ENCODE measurements at places on chromosomes 3 and 15.

GRCh38 chr3:37262816-37263393 lies 88.5 kb upstream of the LRRFIP2 start:
- DNase-seq: no peak

- DNase-seq: no peak
Observed at GRCh38 chr3:123344907-123345594, 103.8 kb downstream of the ADCY5 start.

DNA sequence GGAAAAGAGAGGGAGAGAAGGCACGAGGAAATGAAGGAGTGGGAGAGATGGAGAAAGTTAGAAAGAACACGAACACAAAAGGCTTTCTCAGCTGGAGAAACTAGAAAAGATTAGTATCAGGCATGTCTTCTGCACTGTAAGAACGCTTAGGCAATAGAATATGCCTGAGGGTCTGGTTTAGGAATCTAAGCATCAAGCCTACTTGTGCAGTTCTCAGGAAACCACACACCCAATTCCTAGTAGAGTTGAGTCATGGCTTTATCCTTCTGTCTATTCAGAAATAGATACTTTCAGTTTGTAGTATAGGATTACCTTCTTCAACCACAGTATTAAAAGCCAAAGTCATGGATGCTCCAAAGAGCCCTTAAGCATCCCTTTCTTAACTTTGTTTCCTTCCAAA lies 969.4 kb downstream of the NTRK3 start:
- DNase-seq: no peak

- DNase-seq: no peak
Observed at GRCh38 chr15:39616731-39617455, 36.0 kb downstream of the THBS1 start.

DNA sequence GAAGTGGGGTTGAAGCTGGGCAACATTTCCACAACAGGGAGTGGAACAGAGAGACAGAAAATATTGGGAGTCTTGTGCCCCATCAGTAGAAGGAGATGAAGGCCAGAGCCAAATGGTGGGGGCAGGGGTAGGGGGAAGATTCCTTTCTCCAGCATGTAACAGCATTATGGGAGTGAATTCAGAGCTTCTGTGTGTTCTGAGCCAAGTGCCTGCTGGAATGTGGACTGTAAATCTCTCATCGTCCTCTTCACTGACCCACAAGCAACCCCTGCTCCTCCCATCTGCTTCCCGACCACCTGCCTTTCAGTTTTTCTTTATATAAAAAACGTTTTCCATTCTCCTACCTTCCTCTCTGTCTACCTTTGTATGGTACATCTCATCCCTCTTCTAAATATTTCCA lies 344.2 kb upstream of the TPRG1 start:
- DNase-seq: no peak

GRCh38 chr15:41489641-41490040 lies 4.0 kb upstream of the ITPKA start:
- no peak for DNase-seq

DNA sequence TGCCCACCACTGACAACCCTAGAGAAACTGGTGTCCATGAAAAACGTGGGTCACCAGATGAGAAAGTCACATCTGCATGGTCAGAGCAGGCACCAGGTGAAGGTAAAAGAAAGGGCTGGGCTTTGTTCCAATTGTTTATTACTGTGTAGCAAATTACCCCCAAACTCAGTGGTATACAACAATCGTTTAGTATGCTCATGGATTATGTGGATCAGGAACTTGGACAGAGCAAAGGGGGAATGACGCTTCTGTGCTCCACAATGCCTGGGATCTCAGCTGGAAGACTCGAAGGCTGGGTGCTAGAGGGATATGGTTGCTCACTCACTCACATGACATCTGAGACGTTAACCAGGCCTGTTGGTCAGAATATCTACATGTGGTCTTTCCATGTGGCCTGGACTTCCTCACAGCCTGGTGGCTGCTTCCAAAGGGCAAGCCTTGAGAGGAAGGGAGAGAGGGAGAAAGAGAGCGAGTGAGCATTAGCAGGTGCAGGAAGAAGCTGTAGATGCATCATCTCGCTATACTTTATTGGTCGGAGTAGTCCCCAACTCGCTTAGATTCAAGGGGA lies 44.9 kb downstream of the LPP start:
- DNase-seq: no peak

- peak; percentile 64 for DNase-seq
Observed at GRCh38 chr3:52123106-52123725, 31.0 kb downstream of the POC1A start.

DNA sequence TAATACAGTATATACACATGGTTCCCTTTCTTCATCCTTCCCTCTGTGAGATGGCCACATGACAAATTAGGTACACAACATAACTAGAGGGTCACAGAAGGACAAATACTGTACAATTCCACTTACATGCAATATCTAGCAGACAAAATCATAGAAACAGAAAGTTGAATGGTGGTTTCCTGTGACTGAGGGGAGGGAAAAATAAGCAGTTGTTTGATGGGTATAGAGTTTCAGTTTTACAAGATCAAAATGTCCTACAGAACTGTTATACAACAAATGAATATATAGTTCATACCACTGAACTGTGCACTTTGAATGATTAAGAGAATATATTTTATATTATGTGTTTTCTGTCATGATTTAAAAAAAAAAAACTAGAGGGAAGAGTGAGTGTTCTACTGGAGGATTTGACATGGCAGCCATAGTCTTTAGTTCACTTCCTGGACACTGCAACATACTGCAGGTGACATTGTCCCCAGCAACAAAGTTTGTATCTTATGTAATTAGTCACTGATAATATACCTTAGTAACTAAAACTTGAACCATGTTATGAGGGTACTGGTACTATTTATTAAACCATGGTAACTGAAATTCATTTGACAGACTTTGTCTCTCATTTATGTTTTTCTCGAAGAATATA lies 37.2 kb downstream of the CCDC54 start:
- no peak for DNase-seq

GRCh38 chr3:71488882-71489281 lies 94.6 kb downstream of the FOXP1 start:
- DNase-seq: no peak

GRCh38 chr3:50125541-50126286 lies 29.4 kb upstream of the SEMA3F start:
- no peak for DNase-seq

DNA sequence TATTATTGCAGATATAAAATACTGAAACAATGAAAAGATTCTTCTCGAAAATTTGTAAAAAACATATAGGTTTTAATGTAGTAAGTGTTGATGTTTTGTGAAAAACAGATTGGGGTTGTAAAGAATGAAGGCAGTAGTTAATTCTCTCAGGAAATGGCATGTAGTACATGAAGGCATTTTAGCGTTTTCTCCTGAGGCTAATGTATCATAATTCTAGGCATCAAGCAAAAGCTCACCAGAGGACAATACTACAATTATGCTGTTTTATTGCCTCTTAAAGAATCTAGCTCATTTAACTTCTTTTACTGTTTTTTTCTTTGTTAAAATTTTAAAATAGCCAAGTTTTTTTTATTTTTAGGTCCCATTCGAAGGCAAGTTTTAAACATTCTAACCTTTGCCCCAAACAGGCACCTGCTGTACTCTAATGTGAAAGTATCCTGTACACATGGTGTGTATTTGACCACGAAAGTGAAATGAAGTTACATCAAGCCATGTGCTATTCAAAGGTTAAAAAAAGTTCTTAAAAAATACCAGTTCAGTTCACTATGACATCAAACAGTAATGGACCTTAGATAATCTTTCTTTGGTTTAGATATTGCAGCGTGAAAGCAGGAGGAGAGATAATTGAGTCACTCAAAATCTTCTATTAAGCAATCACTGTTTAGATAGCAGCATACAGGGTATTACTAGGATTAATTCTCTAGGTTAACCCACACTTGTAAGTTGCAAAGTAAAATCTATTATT lies 163.6 kb downstream of the ECT2 start:
- no peak for DNase-seq

GRCh38 chr3:47440131-47440530 lies 35.6 kb downstream of the SCAP start:
- no peak for DNase-seq

DNA sequence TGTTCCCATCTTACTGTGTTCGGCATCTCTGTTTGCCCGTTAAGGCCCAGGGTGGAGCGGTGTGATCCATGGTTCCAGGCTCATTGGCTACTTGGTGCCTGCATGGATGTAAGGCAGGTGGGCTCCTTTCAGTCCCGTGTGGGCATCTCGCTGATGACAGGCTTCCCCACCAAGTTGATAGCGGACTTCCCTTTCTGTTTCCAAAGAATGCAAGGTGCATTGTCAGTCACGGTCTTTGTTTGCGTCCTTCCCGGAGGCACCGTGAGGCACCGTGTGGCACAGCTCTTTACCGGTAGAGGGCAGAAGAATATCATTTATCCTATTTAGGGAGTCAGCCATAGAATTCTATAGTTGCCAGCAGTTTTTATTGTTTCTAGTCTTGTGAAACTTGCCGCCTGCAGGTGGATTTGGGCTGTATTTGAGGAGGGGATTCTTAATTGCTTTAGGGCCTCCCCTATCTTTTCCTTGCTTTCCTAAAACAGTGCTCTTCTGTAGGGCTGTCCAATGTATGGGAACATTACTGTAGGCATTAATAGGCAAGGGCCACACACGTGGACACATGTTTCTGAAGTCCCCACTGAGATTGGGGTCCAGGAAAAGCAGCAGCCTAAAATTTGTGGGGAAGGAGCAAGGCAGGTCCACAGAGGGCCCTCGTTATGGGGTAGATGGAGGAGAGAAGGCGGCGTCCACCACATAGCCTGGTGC lies 244.1 kb downstream of the SLCO3A1 start:
- peak; percentile 12 for DNase-seq

GRCh38 chr3:132563420-132564069 lies 33.5 kb upstream of the ACKR4 start:
- DNase-seq: no peak

GRCh38 chr3:140499114-140499757 lies 178.6 kb upstream of the TRIM42 start:
- DNase-seq: no peak

- no peak for DNase-seq
Observed at GRCh38 chr3:30628901-30629590, 22.6 kb downstream of the TGFBR2 start.

DNA sequence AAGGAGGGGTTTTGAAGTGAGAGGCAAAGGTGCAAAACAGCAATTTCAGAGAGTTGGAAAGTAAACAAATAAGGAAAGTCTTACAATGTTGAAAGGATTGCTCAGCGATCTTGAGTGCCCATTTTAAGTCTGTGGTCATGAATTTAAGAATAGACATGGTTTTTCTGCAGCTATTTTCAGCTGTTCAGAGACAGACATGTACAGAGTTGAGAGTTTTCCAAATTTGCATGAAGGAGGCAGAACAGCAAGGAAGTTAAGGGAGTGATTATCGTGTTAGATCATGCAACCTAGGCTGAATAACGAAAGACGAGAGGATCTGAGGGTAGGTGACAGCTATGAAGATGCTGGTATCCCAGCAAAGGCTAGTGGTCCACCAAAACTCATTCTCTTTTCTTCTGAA lies 37.2 kb downstream of the DET1 start:
- no peak for DNase-seq

DNA sequence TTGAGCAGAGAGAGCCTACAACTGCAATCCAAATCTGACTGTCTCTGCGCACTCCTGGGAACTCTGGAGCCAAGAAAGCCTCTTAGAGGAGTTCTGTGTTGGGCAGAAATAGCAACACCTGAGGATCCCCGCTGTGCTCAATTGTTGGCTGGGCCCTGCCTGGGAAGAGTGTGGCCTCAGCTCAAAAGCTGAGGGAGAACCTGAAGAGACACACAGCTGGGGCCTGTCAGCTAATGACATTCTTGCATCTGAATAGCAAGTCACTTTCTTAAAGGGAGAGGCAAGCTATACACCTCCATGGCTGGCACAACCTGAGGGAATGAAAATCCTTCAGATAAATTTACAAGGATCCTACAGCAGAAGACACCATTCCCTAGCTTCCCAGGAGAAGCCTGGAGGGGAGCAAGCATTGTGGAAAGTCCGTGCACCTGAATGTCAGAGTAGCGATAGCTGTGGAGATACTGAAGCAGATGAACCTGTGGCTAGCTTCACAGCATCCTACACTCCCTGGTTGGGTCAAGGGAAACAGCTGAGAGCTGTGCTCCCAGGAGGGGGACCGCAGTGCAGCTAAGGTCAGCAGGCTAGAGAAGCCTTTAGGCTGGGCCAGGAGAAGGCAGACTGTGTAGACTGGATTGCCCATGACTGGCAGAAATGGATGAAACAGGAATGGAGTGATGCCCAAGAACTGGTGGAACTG lies 159.9 kb upstream of the PFN2 start:
- no peak for DNase-seq

- no peak for DNase-seq
Observed at GRCh38 chr15:88255484-88256278, 858 bp downstream of the NTRK3 start.

DNA sequence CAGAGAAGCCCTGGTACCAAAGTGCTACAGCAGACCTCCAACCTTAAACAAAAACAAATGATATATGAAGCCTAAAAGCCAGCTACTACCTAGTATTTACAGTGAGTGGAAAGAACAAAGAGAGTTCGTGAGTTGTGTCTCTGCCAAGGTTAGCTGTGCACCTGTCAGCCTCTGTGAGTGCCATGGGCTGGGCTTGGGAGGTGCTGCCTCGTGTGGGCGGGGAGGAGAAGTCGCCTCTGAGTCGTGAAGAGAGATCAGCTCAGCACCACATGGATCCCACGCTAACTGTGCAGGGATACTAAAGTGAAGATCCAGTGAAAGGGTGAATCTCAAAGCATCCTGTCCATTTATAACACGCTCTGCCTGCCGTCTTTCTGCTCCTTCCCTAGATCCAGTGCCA lies 101.9 kb downstream of the CHDH start:
- DNase-seq: no peak

DNA sequence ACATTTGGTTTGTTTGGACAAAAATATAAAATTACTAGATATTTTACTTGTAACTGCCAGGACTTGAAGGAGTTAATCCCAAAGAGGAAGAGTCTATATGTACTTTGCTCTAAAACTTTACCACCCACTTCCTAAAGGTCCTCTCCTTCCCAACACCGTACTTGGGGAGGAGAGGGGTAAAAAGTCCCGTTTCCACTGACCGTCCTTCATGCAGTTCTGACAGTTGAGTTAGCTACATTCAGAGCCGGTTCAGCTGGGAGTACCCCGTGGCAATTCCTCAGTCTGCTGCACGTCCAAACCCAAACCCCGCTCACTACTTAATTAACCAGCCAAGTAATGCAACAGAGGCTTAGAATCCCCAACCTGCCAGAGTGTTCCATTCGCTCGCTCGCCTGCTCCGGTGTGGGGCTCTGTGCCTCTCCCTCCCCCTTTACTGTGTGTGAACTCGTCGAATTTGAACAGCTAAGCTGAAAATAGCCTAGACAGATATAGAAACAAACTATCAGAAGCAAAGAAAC lies 519.7 kb downstream of the FOXP1 start:
- peak; percentile 24 for DNase-seq

GRCh38 chr3:153903430-153903829 lies 217.8 kb upstream of the ARHGEF26 start:
- no peak for DNase-seq

GRCh38 chr3:8911781-8912180 lies 51.5 kb downstream of the RAD18 start:
- DNase-seq: no peak

All from activated effector memory CD4-positive, alpha-beta T cell treated with Interleukin-2 at 50 U/mL for 16 hours (primary cell).